GM12891 (cell line): ENCODE measurements at places on chromosomes 5 and 9.

GRCh38 chr5:127586066-127586770, 62.7 kb upstream of the CTXN3 start:
- no peak for DNase-seq

DNA sequence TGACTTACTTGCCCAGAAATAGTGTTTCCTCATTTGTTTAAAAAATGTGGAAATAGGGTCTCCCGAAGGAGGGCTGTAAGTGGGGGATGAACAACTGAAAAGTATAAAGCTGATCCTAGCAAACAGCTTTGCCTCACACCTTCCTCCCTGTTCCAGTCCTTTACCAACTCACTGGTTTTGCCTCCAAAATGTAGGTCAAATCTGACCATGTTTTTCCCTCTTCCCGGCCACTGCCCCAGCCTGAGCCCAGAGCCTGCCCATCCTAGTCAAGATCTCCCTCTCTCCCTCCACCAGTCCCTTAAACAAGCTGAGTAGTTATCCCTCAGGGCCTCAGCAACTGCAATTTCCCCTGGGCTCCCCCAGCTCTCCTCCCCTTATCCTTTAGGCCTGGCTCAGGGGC, 82.4 kb upstream of the FBXW11 start:
- no peak for DNase-seq

GRCh38 chr5:166353580-166353979, 1937.9 kb upstream of the WWC1 start:
- DNase-seq, result no peak

- DNase-seq, result no peak
These were observed 1063.5 kb upstream of the DMAC1 start for GRCh38 chr9:8863069-8863468.

DNA sequence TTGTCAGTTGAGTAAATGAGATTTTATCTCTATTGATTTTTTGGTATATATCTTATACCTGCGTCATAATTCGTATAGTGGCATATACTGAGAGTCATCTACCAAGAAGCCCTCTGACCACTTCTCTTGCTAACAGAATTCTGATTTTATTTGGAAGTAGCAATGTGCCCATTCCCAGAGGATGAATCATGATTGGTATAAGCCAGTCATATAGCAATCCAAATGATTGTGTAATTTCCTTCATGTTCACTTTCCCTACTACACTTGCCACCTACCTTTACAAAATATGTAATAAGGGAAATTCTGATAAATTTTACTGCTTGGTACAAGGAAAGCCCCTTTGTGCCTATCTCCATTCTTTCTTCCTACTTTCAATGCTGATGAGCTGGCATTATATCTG, 16.1 kb upstream of the ZNF462 start:
- DNase-seq, result no peak
